ENCODE measurements at places on chromosomes 5 and 9.

GRCh38 chr5:14671414-14671813 lies 6.9 kb downstream of the OTULIN start:
- no peak for DNase-seq

GRCh38 chr5:16551628-16552027 lies 65.2 kb downstream of the RETREG1 start:
- no peak for DNase-seq

GRCh38 chr5:111313017-111313724 lies 89.0 kb downstream of the CAMK4 start:
- DNase-seq: no peak

- DNase-seq: no peak
Measured at GRCh38 chr9:37004424-37004935, 29.6 kb downstream of the PAX5 start.
